ENCODE measurements at places on chromosomes 4 and X.

- DNase-seq = no peak
Measured at GRCh38 chr4:41437111-41437536, 100.8 kb upstream of the LIMCH1 start.

DNA sequence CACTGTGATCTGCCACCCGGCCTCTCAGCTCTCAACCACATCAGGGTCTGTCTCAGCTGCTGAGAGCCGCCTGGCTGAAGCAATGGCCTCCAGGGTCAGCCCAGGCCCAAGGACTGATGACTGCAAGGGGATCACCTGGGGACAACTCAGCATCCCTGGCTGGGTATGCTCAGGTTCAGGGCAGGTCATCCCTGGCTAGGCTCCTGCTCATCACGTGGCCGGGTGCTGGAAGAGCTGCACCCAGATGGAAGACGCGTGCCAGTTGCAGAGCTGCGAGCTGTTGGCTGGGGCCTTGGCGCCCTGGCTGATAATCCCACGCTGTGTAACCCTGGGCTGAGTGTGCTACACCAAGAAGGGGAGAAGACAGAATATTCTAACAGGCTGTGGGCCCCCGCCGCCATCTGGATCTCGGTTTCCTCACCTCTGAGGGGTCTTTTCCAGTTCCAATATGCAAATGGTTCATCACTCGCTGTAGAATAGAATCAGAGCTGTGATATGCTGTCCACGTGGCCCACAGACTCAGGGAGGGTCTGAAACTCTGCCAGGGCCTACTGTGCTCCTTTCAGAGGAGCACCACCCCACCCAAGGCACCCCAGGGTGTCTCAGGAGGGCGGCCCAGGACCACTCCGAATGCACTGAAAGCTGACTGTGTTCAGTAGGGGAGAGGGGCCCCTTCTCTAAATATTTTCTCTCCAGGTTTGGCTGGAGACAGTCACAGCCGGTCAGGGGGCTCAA is 338.8 kb downstream of the BCOR start:
- DNase-seq = no peak

DNA sequence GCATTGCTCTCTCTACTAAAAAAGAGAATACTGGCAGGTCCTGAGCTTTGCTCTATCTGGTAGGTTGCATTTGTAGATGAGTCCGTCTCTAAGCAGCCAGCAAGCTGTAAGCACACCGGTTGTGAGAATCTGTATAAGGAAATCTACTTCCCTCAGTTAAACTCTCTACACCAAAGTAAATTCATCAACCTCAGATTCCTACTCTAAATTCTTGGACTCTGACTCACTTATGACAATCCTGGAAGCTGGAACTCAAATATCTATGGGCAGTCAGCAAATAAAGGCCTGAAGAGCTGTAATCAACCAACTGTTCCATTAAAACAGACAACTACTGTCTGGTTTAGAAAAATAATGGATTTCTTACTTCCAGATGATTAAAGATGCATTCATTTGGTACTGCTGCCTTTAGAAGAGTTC is 37.9 kb downstream of the FAT1 start:
- no peak for DNase-seq

- no peak for DNase-seq
Measured at GRCh38 chrX:12975670-12975965, 708 bp downstream of the TMSB4X start.
